Peyer's patch (tissue), 4 donors: ENCODE measurements at places on chromosomes 7 and 10. TPM values are rescaled to one million over a fixed set of nuclear protein-coding genes. Genes with fewer than 3 reads are reported as not detected.

Gene PAX2
- not detected for total RNA-seq

Gene METTL2B
- 23.3 TPM for total RNA-seq

DNA sequence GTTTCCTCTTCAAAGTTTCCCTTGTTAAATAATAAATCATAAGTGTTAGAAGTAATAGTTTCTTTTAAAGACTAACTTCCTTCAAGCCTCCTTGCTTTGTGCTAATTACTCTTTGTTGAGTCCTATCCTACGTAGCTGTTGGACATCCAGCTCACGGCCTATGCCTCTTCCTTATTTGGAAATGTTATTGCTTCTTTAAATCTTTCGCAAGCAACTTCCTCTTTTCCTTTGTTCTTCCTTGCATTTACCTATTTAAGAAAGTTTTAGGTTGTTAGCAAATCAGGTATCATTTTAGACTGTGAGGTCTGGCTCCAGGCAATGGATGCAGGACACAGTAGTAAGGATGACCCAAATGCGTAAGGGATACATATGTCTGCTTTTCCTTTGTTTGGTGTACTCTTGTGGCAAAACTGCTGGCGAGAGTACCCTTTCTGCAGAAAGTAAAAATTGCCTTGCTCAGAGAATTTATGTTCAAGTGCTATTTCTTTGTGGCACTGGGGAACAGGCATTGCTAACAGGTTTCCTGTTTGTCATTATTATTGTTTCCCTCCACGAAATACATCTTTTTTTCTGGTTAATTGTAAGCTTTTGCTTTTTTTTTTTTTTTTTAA is 110.5 kb downstream of the DYNC2I1 start:
- DNase-seq, result no peak

GRCh38 chr7:22732556-22733126 is 5.6 kb downstream of the IL6 start:
- no peak for DNase-seq

- no peak for DNase-seq
Observed at GRCh38 chr10:2761311-2761710, 306.0 kb upstream of the PFKP start.

DNA sequence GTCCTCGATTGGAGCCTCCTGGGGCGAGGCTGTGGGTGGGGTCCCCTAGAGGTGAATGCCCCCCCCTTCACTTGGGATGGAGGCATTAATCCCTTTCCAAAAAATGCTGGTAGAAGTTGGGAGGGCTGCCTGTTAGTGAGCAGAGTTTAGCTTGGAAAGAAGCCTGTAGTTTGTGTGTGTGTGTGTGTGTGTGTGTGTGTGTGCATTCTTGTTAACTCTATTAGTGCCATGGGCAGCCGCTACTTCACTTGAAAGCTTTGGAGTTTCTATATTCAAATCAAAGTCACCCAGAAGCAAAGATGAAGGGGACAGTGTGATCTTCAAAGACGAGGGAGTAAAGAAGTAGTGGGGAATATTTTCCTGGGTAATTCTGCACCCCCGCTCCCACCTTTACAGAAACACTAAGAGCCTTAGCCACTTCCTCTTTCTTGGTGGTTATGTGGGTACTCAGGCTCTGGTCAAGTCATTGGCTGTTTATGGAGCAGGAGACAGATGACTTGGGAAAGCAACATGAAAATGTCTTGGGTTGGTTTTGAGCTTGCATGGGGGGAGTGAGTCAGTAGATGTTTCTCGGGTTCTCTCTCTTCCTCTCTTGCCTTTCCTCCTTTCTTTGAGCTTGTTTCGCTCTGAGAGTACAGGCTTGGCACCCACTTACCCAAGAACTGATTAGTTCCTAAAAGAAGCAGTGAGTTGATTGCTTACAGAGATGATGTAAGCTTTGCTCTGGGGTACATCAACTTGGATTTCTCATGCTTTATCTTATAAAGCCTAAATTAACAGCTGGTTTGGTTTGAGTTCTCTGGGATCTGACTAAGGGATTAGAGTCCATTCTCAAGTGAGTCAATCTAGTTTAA is 35.9 kb downstream of the TCF7L2 start:
- no peak for DNase-seq

- no peak for DNase-seq
Observed at GRCh38 chr7:134763960-134764359, 15.5 kb upstream of the CALD1 start.
